ENCODE measurements at places on chromosomes 11 and 22. TPM values are rescaled to one million over a fixed set of nuclear protein-coding genes. Genes with fewer than 3 reads are reported as not detected.

The OR4D5 gene
- not detected for polyA plus RNA-seq

The DDI1 gene
- polyA plus RNA-seq, result not detected

The TCF20 gene
- 13.3 TPM for polyA plus RNA-seq

The BATF2 gene
- polyA plus RNA-seq, result 6.4 TPM

The PDE3B gene
- polyA plus RNA-seq, result 7.5 TPM

The FCHSD2 gene
- polyA plus RNA-seq, result 9.0 TPM

The GGTLC3 gene
- polyA plus RNA-seq, result not detected

The SYT7 gene
- polyA plus RNA-seq, result 0.13 TPM

The PRAME gene
- 1,644 TPM for polyA plus RNA-seq

The SLCO2B1 gene
- polyA plus RNA-seq, result 12.9 TPM

The TUBGCP6 gene
- 29.9 TPM for polyA plus RNA-seq

The CTSW gene
- not detected for polyA plus RNA-seq

The ACR gene
- not detected for polyA plus RNA-seq

The GAL3ST1 gene
- polyA plus RNA-seq, result 0.80 TPM

The HDHD5 gene
- polyA plus RNA-seq, result 40.0 TPM

The PPP6R3 gene
- 46.7 TPM for polyA plus RNA-seq

The IL10RA gene
- polyA plus RNA-seq, result 2.7 TPM

The MICAL2 gene
- 24.0 TPM for polyA plus RNA-seq

The RIMBP3B gene
- 0.18 TPM for polyA plus RNA-seq

The CBLIF gene
- polyA plus RNA-seq, result 0.49 TPM

The PAMR1 gene
- not detected for polyA plus RNA-seq

The OR52E5 gene
- not detected for polyA plus RNA-seq

The TM7SF2 gene
- polyA plus RNA-seq, result 22.0 TPM

The PATE3 gene
- not detected for polyA plus RNA-seq

The OR8B4 gene
- not detected for polyA plus RNA-seq

The PNPLA2 gene
- polyA plus RNA-seq, result 36.4 TPM

The PTPN5 gene
- not detected for polyA plus RNA-seq

The INSC gene
- polyA plus RNA-seq, result not detected

The C11orf42 gene
- not detected for polyA plus RNA-seq

Data from K562 (cell line).